Activated CD4-positive, alpha-beta T cell treated with anti-CD3 and anti-CD28 coated beads for 24 hours (primary cell): ENCODE measurements at places on chromosomes 5 and 9.

DNA sequence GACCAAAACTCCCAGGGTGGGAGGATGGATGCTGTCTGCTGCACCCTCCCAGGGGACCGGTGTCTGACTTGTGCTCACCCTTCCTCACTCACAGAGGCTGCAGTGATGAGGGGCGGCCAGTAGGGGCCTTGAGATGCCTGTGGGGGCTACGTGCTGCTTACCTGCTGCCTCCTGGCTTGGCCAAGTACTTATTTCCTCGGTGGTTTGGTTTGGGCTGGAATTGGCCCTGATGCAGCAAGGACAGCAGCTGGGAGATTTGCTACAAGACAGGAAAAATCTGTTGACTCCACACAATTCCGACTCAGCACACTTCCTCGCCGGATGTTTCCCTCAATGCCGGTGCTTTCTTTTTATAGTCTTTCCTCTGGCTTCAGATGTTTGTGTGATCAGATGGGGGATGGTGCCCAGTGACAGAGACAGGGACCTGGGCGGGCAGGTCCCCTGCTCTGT, 6.6 kb downstream of the PCDH12 start:
- DNase-seq, result no peak

DNA sequence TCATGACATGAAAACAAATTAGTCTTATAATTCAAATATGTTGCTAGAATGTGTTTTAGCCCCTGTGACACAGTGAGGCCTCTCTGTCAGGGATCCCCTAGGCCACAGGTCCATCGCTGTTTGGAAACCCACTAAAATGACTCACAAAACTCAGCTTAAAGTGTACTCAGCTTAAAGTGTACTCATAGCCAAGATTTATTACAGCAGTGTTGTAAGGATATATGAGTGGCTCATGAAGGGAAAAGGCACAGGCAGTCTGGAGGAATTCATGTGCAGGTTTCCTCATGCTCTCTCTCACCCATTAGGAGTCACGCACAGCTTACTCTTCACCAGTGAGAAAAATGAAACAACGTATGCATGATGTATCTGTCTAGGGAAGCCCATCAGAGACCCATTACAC, 24.4 kb upstream of the TGFBI start:
- no peak for DNase-seq

GRCh38 chr9:17611917-17612316, 33.1 kb downstream of the SH3GL2 start:
- DNase-seq, result no peak

GRCh38 chr9:18194316-18194715, 279.6 kb upstream of the ADAMTSL1 start:
- no peak for DNase-seq

DNA sequence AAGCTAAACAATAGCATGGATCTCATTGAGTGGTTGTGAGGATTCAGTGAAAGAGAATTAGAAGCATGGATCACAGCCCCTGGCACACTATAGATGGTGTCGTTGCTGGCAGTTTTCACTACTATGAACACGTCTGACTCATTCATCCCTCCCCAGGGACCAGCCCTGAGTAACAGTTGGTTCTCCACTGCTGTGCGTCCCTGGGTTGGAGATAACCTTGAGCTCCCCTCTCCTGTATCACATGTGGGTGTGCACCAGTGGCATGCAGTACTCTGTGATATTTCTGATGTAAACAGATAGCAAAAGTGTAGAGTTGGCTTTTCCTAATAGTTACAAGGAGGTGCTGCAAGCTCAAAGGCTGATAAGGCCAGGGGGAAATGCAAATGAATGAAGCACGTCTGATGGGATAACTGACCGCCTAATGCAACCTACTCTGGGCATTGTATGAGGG, 8.8 kb upstream of the LCP2 start:
- DNase-seq, result no peak

DNA sequence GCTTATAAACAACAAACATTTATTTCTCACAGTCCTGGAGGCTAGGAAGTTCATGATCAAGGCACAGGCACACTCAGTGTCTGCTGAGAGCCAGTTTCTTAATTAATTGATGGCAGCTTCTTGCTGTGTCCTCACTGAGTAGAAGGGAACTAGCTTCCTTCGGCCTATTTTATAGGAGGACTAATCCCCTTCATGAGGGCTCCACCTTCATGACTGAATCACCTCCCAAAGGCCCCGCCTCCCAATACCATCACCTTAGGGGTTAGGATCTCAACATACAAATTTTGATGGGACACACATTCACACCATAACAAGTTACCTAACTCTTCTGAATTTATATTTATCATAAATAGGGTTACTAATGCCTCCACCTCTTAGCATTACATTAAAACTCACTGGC, 129.8 kb downstream of the GNAQ start:
- DNase-seq, result no peak

DNA sequence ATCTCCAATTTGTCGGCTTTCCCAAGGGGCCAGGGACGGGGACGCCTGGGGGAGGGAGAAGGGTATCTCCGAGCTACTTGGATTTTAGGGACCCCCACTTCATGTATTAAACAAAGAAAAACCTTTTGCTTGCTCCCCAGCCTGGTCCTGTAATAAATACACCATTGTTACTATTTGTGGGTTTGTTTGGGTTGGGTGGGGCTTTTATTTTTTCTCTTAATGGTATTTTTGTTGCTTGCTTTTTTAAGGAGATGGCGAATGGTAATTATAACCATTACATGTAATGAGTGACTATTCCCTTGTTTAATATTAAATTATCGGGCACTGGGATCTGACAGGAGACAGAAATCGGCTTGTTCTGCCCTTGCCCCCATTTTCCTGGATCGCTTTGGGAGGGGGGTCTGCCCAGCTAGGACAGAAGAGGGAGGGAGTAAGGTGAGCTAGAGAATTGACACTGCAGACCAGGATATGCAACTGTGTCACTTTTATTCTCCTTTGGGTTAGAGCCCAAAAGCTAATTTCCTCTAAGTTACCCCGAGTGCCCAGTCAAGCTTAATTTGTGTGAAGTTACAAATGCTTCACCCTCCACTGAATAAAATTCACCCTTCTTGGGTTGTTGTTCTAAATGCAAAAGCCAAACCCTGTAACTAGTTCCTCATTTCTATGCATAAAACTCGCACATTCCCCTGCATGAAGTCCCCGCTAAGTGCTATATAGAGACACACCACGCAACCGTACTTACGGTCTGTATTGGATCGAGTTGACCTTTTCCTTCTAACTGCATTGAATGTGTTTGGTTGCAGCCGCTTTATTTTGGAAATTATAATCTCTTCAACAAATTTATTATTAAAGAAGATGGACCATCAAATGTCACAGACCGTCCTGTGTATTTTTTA, 1.6 kb upstream of the ZNF608 start:
- no peak for DNase-seq

- DNase-seq, result no peak
Observed at GRCh38 chr5:111556501-111556900, 44.2 kb upstream of the STARD4 start.

- DNase-seq, result no peak
Observed at GRCh38 chr9:138065287-138065686, 187.7 kb downstream of the CACNA1B start.

DNA sequence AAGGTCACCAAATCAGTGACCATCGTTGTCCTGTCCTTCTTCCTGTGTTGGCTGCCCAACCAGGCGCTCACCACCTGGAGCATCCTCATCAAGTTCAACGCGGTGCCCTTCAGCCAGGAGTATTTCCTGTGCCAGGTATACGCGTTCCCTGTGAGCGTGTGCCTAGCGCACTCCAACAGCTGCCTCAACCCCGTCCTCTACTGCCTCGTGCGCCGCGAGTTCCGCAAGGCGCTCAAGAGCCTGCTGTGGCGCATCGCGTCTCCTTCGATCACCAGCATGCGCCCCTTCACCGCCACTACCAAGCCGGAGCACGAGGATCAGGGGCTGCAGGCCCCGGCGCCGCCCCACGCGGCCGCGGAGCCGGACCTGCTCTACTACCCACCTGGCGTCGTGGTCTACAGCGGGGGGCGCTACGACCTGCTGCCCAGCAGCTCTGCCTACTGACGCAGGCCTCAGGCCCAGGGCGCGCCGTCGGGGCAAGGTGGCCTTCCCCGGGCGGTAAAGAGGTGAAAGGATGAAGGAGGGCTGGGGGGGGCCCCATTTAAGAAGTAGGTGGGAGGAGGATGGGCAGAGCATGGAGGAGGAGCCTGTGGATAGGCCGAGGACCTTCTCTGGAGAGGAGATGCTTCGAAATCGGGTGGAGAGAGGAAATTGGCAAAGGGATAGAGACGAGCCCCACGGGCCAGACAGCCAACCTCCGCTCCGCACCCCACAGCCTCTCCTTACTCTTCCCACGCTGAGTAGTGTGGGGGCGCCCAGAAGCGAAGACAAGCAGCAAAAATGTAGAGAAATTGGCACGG, 1.7 kb downstream of the RXFP3 start:
- DNase-seq, result no peak

GRCh38 chr5:143405849-143406098, 2.3 kb upstream of the NR3C1 start:
- no peak for DNase-seq

DNA sequence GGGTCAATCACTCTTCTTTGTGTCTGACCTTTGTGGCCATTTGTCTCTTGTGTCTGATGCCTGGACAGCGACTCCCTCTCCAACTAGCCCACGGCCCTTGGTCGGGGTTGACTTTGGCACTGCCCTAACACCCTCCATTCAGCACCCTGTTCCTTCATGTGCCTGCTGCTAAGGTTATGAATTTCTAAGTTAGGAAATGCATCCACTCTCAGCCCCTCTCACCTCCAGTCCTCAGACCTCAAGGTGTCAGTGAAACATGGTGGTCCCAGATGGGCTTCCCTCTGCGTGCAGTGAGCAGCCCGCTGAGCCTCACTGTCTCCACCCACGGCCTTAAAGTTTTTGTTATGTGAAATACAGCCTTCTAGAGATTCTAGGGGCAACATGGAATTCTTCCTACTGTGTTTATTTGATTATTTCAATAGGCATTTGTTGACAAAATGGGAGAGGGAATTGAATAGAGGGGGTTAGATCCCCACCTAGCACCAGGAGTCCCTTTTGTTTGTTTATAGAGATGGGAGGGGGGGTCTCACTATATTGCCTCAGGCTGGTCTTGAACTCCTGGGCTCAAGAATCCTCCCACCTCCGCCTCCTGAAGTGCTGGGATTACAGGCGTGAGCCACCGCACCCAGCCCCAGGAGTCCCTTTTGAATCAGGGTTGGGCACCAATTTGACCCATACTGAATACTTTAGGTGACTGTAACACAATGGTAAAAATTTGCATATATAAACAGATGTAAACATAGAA, 1.6 kb upstream of the GLIPR2 start:
- DNase-seq, result no peak

- no peak for DNase-seq
Observed at GRCh38 chr5:178083922-178084321, 29.4 kb upstream of the N4BP3 start.

GRCh38 chr5:130126746-130127145, 222.5 kb downstream of the CHSY3 start:
- no peak for DNase-seq

GRCh38 chr9:115198001-115198400, 80.0 kb upstream of the TNC start:
- no peak for DNase-seq

DNA sequence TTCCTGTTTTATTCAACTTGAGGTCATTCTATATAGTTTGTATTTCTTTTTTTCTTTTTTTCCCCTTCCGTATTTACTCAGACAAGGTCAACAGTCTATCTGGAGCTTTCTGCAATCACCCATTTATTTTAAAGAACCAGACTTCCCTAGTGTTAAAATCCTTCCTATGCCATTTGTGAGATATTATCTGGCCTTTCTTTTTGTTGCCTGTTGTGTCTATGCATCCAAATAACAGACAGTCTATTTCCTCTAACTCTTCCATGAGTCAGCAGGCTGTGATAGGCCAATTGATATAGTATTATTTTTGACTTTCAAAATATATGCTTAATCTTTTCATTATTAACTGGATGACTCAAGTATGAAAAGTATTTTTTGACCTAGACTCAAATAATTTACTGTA, 291.2 kb upstream of the PTPRD start:
- no peak for DNase-seq

- DNase-seq, result no peak
Observed at GRCh38 chr5:354581-355378, 33.3 kb downstream of the AHRR start.

DNA sequence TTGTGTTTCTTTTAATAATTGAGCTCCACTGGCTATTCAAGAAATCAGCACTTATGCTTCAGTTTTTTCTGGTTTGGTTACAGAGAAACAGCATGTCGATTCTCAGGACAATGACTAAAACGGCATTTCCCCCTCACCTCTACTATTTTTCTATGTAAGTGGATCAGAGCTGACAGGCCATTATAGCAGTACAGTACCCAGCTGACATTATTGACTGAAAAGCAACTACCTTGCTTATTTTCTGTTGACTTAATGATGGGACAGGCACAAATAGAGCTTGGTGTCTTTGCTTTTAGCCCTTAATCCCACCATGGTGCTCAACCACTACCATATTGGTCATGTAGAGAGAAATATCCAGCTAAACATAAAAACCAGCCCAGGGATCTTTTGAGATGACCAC, 35.4 kb upstream of the CCNG1 start:
- DNase-seq, result no peak

GRCh38 chr5:157398305-157398704, 61.7 kb upstream of the NIPAL4 start:
- DNase-seq, result no peak

DNA sequence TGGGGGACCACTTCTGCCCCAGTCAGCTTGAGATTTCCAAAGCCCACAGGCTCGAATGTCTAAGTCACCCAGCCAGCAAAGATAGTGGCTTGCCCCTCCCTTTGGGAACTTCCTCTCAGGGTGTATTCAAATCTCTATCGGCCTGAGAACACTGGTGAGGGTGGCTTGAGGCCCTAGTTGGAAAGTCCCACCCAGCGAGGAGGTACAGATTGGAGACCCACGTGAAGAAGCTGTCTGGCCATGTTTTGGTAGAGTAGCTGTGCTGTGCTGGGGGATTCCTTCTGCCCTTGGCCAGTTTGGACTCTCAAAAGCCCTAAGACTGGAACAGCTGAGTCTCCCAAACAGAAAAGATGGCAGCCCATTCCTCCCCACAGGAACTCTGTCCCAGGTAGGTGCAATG, 172.7 kb upstream of the RIOK2 start:
- no peak for DNase-seq

DNA sequence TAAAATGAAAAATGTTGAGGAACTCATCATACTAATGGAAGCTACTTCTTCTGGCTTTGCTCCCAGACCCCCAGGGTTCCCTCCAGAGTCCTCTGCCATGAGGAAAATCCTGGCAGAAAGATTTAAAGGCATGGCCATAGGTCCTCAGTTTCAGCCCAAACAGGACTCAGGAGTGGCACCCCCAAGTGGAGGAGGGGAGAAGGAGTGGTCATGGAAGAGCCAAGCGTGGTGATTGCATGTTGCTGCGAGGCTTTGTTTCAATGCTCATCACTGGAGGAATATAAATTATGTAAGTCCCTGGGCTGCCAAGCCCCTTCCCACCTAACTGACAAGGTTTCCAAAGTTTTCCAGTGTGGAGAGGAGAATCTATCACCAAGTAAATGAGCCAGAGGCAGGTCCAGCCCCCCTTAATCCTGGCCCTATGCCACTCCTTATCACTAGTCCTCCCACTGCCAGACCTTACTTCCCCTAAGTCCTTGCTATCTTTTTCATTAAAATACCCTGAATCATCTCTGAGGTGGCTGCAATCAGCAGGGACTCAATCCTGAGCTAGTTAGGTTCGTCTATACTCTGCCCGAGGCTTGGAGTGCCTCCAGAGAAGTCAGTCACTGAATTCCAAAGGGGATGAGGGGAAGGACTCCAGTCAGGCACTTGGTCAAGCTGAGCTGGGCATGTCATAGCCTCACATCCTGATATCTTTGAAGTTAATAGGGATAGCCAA, 70.7 kb upstream of the TAF1L start:
- DNase-seq, result no peak

- no peak for DNase-seq
Observed at GRCh38 chr5:137666461-137666850, 69.4 kb downstream of the KLHL3 start.
